ENCODE measurements at places on chromosomes 1 and 21.

DNA sequence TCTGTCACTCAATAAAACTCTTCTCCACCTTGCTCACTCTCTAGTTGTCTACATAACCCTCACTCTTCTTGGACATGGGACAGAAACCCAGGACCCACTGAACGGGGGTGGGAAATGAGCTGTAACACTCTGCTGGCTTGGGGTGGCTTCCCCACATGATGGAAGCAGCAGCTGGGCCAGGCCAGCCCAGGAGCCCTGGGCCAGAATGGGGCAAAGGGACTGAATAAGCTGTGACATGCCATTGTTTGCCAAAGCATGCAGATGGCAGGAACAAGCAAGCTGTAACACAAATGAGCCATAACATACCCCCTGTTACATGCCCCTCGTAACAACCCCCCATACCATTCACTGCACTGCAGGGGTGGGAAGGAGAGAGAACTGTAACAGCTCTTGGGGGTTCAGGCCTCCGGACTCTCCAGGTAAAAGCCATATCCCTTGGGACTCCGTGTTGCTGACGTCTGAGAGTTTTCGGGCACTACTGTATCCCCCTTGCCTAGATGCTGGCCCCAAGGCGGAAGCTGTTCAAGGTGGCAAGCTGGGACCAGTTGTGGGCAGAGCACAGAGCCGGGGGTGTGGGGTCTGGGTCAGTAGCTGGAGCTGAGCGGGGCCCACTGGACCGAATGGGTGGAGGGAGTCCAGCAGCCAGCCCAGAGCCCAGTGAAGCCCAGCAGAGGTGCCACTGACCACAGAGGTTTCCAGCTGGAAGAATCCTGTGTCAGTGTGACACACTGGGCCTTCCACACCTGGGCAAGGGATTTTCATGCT lies 56.1 kb upstream of the DMRTB1 start:
- no peak for DNase-seq

- DNase-seq, result no peak
These were observed 1.6 kb downstream of the DRAXIN start for GRCh38 chr1:11693024-11693590.

DNA sequence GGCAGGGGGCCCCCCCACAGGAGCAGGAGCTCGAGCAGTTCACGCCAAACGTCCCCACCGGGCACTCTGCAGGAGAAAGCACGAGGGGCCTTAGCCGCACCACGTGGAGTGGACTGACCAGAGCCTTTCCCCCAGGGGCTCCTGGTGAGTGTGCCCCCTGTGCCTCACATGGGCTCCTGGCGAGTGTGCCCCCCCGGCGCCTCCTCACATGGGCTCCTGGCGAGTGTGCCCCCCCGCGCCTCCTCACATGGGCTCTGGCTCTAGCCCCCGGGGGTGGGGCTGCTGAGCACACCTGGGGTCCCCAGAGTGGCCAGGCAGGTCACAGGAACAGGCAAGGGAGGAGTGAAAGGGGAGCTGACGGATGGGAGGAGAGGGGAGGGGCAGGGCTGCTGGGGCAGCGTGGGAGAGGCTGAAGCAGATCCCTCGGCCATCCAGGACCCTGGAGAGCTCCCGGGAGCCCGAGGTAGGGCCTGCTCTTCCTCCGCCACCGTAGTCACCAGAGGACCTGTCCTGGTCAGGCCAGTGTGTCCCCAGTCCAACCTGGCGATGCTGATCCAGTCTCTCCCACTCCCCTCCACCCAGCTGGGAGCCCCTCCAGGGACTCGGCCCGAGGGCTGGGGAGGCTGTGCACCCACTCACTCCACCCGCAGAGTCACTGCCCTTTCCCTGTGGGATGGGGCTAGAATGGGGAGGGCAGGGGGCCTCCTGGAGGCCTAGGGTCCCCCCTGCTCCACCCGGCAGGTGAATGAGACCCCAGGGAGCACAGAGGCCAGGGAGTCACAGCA lies 47.6 kb downstream of the ARHGEF16 start:
- peak; percentile 22 for DNase-seq

DNA sequence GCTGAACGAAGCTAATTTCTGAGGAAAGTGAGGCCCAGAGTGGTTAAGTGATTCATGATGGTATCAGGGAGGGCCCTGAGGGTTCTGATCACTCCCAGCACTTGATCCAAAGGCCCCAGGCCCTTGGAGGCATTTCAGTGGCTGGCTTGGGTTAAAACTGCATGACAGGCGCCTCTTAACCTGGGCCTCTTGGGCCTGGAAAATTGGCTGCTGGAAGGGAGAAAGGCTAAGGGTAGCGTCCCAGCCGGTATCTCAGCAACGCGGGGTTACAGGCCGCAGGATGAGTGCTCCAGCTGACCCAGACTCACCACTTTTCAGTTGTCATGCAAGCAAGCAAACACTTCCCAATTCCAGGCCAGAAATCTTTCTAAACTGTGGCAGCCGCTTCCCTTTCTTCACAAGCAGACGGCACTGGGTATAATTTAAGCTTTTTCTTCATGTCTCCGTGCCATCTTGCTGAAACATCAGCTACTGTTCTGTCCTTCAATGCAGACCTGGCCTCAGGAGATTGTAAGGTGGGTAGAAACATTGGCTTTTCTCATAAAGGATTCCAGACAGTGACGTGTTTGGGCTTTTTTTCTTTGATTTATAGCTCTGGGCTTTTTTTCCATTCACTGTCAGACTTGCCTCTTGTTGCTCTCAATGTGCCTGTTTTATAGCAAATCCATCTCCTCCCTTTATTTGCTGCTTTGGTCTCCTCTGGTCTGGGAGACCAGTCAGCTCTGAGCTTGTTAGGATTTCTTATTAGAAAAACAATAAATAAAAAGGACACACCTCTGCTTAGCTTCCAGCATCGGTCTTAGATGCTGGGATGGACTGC lies 229.1 kb downstream of the KCNJ6 start:
- no peak for DNase-seq

DNA sequence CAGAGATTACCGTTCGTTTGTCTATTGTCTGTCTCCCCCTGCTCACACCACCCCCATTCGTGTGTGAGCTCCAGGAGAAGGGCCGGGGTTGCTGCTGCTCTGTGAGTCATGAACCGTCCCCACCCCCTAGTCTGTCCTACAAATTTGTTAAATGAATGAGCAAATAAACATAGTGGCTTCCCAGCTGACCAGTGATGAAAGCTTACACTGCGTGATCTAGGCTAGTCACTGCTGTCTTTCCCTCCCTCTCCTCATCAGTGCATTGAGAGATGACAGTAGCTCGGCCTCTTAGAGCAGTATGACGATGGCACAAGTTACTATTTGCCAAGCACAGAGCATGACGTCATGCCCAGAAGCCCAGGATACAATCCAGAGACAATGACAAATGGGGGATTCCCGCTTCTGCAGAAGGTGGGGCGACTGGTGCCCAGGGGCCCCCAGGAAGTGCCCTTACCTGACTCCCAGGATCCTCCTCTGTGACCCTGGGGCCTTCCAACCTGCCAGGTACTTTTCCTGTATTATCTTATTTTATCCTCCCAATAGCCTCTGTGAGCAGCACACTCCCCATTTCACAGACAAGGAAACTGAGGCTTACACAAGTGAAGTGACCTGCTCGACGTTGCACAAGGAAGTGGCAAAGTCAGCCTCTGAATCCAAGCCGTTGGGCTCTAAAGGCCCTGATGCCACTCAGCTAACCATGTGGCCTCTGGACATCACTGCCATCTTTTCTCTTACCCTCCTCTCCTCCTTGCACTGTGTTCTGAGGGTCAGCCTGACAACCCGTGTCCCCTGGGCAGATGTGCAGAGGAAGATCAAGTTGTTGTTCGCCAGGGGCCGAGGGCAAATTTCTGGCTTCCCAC lies 8.6 kb upstream of the EPHA2 start:
- DNase-seq, result peak; percentile 88

DNA sequence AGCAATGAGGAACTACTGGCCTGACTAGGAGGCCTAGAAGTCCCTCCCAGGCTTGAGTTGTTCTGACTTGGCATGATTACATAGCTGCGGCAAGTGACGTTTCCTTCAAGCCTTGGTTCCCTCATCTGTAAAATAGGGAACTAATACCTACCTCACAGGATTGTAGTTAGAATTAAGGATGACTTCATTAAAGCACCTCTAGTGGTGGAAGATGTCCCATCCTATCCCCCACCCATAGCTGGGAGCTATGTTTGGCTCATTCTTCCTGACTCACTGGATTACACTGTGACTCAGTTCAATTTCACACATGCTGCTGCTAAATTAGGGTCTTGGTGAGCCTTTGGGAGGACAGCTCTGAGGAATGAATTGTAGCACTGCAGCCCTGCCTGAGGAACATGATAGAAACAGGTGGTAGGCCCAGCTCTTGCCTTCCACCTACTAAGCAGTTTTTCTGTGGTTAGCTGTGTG lies 6.0 kb upstream of the SHISA4 start:
- peak; percentile 43 for DNase-seq

DNA sequence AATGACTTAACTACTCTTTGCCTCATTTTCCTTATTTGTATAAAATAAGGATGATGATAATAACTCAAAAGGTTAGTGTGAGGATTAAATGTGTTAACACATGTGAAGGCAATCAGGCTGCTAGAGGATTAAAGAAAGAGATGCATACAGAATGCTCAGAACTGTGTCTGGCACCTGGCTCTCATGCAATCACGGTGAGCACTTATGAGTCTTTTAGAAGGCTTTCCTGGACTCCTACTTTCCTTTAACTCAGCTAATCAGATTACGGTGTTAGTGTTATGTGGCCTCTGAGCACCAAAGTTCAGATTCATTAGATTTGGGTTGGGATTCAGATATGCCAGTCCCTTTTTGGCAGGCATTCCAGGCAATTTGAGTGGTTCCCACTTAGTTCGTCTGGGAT lies 311.6 kb upstream of the USP24 start:
- DNase-seq, result no peak

DNA sequence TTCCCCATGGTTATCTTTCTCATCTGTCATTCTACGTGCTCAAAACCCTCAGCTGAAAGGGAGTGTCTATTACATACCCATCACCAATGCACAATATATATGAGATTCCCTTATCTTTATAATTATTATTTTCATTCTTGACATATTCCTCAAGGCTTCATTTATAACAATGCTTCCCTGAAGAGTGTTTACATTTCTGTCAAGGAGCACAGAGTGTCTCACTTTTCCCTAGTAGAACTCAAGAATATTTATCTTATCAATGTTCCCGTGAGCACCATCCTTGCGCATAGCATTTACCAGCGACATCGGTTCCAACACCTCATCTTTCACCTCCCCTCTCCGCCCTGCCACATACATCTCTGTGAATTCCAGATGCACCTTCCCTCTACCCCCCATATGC lies 250.6 kb downstream of the PLA2G4A start:
- no peak for DNase-seq
